ENCODE measurements at places on chromosomes 7 and 10. TPM values are rescaled to one million over a fixed set of nuclear protein-coding genes. Genes with fewer than 3 reads are reported as not detected.

DNA sequence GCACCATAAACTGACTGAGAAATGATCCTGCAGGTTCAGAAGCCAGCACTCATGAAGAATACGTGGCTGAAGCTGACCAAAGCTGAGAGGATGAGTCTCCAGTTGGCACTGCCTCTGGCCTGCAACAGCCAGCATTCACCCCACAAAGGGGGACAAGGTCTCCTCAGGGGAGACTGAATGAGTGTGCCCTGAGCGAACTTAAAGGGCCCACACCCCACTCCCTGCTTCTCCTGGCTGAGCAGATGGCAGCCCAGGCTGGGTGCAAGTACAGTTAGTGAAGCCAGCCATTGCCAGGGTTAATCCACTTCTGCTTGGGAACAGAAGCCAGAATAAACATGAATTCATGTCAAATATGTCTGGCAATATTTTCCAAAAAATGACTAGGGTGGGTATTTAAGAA lies 98.1 kb downstream of the PPP1R17 start:
- DNase-seq = no peak

- no peak for DNase-seq
Measured at GRCh38 chr7:76057813-76058145, 9.9 kb downstream of the MDH2 start.

GRCh38 chr7:100210805-100211204 lies 8.9 kb upstream of the PVRIG start:
- no peak for DNase-seq

CCDC3 gene
- 0.36 TPM for total RNA-seq

TSPAN12 gene
- total RNA-seq = 0.72 TPM

Data from IMR-90 (cell line).